Gastrocnemius medialis (tissue), 4 donors: ENCODE measurements at places on chromosomes 3 and 15.

DNA sequence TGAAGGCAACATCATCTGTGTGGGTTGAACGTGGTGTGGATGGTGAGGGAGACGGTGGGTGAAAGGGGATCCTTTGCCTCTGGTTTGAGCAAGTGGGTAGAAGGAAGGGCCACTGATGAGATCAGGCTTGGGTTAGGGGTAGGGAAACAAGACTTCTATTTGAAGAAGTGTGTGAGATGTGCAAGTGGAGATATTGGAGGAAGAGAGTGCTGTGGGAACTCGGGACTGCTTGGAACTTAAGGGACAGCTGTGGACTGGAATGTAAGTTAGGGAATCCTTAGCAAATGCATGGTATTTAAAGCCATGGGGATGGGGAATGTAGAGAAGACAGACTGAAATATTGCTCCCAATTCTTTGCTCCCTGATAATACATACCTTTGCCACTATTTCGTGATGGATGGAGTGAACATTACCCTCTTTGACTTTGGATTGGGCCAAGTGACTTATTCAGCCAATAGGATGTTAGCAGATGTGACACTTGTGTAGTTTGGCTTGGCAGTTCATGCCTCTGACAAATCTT is 30.2 kb upstream of the AMOTL2 start:
- no peak for DNase-seq

- DNase-seq, result no peak
These were observed 25.7 kb downstream of the ZDHHC3 start for GRCh38 chr3:44950275-44950734.

- DNase-seq, result no peak
These were observed 121.8 kb downstream of the AGBL1 start for GRCh38 chr15:86201313-86202008.

DNA sequence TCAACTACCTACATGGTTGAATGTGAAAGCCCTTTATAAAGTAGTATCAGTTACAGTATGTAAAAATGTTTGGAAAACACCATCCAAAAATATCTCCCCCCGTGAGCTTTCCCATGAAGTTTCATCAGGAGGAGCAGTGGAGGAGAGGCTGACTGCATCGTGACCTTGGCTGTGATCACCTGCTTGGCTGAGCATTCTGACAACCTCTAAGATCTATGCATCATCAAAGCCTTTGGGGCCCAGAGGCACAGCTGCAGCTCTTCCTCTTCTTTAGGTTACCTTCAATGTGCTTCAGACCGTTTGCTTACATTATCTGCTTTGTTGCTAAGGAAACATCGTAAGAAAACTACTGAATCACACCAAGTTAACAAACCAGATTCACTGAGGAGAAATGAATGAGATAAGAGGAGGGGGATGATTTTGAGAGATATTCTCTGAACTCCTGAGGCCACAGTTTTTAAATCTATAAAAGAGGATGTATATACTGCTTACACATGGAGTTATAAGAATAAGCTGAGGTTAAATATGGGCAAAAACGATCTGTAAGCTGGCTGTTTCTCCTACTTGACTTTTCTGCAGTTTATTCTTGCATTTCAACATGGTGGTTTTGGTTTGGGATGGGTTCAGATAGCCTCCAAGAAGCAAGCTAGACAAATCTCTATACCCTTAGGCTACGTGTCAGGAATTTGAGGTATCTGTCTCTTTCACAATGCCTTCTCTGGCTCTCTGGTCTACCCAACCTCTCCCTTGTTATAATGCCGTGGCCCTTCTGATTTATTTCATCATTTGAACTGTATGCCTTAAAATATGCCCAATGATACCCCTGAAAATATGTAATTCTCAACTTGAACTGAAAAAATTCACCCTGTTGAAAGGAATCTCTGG is 4.0 kb downstream of the GCSAM start:
- no peak for DNase-seq

GRCh38 chr3:195895861-195896360 is 12.4 kb downstream of the TNK2 start:
- DNase-seq, result peak; percentile 47

DNA sequence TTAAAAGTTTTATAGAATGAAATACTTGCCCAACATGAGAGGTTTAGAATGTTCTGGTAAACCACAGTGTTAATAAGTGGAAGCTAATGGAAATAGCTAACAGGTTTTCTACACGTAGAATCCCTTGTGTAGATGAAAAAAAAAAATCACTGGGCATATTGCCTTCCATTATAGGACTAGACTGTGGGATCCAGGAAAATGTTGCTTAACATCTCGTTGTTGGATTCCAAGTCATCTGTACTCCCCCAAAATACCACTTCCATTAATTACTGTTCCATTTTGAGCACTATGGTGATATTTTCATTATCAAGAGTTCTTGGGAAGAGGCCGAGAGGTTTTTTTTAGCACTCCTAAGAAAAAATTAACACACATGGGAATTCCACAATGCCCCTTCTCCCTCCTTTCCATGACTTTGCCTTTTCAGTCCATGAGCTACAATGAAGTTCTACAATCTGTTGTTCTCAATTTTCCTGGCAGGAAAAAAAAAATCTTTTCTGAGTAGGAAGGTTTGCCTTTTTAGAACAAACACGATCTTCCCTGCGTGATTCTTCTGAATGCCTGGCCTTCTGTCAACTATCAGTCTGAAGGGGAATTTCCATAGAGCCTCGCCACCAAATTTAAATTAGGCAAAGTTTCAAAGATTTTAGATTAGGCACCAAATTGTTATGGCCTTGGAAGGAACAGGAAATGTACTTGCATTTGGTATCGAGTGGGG is 74.4 kb upstream of the CTDSPL start:
- DNase-seq, result no peak

GRCh38 chr3:124395162-124395561 is 335.1 kb upstream of the UMPS start:
- DNase-seq, result no peak

GRCh38 chr15:73894133-73894814 is 20.9 kb downstream of the TBC1D21 start:
- DNase-seq, result no peak

DNA sequence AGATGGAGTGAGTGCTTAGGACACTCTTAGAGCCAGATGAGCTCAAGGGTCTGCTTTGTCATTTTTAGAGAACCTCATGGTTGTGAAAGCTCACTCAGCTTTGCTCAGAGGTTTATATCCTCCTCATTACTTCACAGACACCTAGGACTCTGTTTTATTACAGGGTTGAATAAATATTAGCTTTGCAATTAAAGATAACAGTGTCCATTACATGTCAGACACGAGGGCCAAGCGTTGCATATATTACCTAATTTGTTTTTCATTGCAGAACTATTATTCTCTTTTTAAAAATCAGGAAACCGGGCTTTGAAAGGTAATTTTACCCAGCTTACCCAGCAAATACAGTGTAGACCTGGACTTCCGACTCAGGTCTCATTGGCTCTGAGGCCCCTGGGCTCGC is 16.1 kb downstream of the MAP6D1 start:
- DNase-seq, result no peak

GRCh38 chr3:17044855-17045254 is 160.1 kb downstream of the PLCL2 start:
- no peak for DNase-seq

- DNase-seq, result no peak
These were observed 42.7 kb upstream of the BLM start for GRCh38 chr15:90674476-90674875.

DNA sequence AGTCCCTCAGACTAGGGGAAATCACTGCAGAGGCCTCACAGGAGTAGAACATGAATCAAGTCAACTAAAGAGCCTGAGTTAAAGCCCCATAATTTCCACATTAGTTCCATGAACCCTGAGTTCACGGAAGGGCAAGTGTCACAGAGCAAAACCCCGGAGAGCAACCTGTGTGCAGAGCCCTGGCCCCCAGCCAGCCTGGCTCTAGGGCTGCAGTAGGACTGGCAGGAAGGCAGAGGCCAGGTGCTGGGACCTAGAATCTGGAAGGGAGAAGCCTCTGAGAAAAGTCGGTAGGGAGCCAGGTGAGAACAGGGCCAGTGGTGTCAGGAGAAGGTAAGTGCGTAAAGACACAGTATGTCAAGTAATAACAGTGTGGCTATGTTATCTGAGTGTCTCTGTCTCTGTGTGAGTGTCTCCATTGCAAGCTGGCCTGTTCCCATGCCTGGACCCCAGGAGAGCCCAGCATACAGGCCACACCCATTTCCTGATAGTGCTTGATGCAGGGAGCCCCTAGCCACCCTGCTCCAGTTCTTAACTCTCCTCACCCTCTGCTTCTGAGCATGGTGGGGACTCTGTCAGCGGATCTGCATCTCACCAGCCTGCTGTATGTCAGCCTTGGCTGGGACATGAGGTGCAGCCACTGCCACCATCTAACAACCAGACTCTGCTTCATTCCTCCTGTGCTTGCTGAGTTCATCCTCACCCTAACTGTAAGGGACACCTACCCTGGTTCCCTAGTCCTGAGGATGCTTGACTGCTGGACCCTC is 11.3 kb upstream of the MANF start:
- no peak for DNase-seq

GRCh38 chr3:133049491-133049890 is 11.3 kb downstream of the TMEM108 start:
- no peak for DNase-seq

DNA sequence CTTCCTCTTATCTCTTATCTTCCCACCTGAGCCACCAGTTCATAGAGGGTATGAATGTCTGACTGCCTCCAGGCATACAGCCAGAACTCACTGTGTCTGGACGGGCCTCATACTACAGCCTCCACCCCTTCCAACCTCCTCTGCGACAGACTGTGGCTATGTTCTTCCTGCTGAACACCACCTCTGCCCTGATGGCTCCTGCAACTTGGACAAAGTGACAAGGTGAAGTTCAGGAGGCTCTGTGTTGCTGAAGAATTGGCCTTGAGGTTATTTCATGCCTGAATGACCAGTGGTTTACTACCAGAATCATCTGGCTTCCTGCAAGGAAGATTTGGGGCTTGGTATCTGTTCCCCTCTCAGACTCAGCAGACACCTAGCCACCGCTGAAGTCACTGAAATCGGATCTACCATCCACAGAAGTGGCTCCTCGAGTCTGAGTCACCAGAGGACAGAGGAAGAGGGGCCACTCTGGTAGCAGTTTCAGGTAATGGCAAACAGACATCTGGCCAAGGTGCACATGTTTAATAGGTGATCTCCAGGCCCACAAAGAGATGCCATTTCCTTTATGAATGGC is 14.2 kb upstream of the ULK3 start:
- DNase-seq, result peak; percentile 45

DNA sequence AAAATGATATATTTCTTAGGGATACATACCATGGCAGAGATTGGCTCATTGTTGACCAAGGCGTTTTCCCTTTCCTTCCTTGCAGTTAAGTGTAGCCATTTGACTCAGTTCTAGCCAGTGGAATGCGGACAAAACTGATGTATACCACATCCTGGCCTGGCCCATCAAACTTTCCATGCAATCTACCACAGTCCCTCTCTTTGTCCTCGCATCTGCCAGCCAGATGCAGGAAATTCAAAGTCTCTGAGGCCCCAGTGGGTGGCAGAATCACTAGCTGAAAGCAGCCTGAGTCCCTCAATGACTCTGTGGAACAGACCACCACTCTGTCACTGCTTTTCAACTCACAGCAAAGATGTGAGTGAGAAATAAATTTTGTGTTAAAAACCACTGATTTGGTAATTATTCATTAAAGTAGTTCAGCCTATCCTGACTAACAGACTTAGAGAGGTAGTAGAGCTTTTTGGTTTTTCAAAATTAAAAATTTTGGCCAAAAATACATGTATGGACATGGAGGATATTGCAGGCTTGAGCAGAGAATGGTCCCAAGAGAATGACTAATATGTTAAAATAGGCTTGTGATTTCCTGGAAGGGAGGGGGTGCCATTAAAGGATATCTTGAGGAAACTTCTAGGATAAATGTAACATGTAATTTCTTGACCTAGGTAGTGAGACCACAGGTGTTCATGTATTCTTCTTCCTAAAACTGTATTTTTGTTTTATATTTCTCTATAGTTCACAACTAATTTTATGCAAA is 10.9 kb downstream of the LRRFIP2 start:
- no peak for DNase-seq

GRCh38 chr3:100352296-100353231 is 18.0 kb downstream of the NIT2 start:
- DNase-seq, result no peak

DNA sequence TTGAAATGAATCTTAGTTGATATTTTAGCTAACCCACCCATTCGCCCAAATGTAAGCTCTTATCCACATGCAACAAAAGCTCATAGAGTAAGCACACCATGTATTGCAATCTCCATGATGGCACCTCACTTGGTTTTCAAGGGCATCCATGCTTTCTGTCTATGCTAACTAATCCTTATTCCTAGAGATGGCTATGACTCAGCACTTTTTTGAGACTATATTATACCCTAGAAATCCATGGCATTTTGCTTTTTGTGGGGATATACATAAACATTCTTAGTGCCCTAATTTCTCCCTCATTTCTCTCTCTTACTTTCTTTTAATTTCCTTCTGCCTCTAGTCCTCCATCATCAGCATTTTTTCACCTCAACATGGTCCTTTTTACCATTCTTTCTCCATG is 168.5 kb upstream of the STT3B start:
- DNase-seq, result no peak

DNA sequence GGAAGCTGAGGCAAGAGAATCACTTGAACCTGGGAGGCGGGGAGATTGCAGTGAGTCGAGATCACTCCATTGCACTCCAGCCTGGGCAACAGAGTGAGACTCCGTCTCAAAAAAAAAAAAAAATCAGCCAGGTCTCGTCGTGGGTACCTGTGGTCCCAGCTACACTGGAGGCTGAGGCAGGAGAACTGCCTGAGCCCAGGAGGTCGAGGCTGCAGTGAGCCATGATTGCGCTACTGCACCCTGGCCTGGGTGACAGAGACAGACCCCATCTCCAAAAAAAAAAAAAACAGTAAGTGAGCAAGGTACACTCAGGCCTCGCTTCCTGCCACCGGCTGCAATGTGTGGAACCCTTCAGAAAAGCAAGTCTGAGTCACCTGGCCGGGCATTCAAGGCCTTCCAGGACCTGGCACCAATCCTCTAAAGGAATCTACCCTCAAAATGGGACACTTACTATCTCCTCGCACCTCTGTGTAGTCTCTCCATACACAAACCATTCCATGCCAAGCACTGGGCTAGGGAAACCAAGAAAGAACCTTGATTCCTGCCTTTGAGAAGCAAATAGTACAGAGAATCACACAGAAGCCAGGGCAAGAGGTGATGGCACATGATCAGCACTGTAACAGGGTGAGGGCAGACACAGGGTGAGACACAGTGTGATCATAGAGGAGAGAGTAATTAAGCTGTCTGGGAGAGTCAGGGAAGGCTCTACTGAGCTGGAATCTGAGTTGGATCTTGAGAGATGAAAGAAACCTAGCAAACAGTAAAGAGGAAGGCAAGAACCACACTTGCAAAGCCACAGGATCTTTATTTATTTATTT is 9.7 kb downstream of the SCAMP2 start:
- DNase-seq, result no peak

GRCh38 chr15:45704329-45705249 is 69.8 kb downstream of the SQOR start:
- DNase-seq, result no peak
